NCI-H1092 treated with DMSO at 0.1 percent for 48 hours (cell line): ENCODE measurements at places on chromosomes 7 and 10.

DNA sequence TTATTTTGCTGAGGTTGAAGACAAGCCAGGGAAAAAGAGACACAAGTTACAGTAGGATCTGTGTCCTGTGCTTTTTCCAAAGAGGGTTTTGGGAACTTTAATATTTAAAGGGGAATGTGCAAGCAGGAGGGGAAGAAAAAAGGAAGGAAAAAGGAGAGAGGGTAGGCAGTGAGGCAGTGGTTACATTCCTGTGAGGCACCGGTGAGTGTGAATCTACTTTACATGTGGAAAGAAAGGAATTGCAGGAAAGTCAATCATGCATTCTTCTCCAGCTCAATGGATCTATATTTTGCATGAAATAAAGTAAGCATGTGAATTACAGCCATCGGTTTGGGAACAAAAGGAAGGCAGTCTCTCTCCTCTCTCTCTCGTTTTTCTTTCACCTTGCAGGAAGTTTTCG, 12.6 kb upstream of the DYNC2I1 start:
- DNase-seq = no peak

DNA sequence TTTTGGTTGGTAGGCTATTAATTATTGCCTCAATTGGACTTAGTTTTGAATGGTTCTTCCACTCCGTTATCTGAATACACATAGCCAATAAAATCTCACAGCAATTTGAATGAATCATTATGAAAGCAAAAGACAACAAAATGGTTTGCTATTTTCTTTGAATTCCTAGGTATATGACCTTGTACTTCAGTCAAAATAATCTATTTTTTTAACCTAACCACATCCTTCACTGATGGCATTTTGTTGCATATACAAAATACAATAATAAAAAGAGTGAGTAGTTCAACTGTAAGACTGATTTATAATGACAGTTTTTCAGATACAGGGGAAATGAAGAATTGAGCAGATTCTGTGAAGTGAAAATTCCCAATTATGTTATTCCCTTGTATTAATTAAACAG, 433.1 kb downstream of the HTR7 start:
- DNase-seq = no peak

- no peak for DNase-seq
Measured at GRCh38 chr7:155543011-155543876, 3.1 kb downstream of the CNPY1 start.

DNA sequence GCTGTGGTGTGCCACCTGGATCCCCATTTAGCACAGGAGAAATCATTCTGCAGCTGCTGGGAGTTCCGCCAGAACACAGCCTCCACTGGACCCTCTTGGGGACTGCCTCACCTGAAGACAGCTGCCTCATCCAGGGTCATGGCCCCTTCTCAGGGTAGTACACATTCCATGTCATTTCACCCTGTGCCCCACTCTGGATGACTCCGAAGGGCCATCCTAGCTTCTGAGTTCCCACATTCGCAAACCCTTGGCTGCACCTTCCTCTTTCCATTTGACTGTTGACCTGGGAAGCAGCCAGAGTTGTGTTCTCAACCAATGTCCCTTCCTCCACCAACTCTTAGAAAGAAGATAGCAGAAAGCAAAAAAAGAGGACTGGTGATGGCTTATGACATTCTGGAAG, 125.6 kb upstream of the TBX20 start:
- no peak for DNase-seq

GRCh38 chr10:5476918-5477525, 22.3 kb downstream of the CALML5 start:
- DNase-seq = no peak

GRCh38 chr10:6667150-6667549, 87.1 kb upstream of the PRKCQ start:
- no peak for DNase-seq

GRCh38 chr7:21281193-21281592, 146.7 kb upstream of the SP4 start:
- DNase-seq = no peak

- DNase-seq = peak; percentile 66
Measured at GRCh38 chr7:139777948-139778841, at the start of gene HIPK2. TSS of gene HIPK2 (minus strand) at chr7:139777998. CDS start at chr7:139777623, 375 bp downstream.

DNA sequence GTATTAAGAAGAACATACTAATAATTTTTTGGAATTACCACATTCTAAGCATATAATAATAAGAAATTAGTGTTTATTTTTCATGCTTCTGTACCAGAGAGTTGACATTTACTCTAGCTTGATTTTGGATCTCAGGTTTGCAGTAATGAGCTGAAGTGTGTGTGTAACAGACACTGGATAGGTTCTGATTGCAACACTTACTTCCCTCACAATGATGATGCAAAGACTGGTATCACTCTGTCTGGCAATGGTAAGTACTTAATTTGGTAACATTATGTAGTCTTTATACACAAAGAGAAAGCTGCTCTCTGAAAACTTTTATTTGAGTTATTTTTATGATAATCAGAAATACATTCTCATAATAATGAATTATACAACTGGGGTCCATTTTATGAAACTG, 54.1 kb downstream of the SRI start:
- no peak for DNase-seq

- no peak for DNase-seq
Measured at GRCh38 chr7:73718438-73718881, 1.0 kb downstream of the STX1A start.

- no peak for DNase-seq
Measured at GRCh38 chr10:44668336-44668735, 242.8 kb upstream of the TMEM72 start.

- no peak for DNase-seq
Measured at GRCh38 chr7:80110376-80110775, 24.3 kb upstream of the GNAI1 start.
